ENCODE measurements at places on chromosomes 7 and 10.
A peak's percentile ranks its signal among the peaks of the same experiment; 100 is the strongest.

DNA sequence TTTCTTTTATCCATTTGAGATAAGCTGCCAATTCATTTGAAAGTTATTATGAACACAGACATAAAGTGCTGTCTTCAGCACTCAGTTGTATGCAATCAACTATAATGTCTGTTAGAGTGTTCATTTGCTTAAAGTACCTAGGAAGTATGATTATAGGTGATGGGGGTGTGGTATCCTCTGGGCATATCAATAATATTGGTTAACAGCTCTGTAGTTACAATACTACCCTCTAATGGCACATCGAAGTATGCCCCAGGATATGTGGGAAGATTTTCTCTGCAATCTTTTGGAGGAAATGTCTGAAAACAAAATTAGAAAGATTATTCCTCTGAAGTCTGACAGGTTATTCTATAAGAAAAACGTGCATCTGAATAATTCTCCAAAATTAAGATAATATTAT, 429.7 kb downstream of the ARL4A start:
- DNase-seq = no peak

- no peak for DNase-seq
Measured at GRCh38 chr7:42953994-42954393, 21.8 kb downstream of the MRPL32 start.

DNA sequence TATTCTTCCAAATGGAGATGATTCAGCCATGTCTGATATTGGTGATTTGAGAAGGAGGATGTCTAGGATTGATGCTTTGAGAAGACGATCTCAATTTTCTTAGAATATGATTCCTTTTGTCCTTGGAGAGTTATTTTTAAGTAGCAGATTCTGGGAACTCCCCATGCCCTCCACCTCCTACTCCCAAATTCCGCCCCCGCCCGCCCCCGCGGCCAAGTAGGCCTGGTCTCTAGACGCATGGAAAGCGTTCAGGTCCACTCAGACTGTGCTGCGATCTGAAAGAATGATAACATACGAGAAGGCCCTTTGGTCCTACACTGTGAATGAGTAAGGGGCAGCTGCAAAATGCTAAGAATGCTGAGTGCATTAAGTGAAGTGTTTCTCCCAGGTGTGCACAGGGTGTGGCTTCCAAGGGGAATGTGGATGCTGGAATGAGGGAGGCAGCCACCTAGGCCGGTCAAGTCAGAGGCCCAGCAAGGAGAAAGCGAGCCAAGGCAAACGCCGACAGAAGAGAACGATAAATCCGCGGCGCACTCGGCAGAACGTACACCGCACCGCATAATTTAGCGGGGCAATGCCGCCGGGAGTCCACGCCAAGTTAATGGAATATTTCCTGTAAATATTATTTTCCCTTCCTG, 142.3 kb downstream of the PRPF18 start:
- DNase-seq = no peak

GRCh38 chr7:15130666-15131541, 228.4 kb upstream of the DGKB start:
- peak; percentile 2 for DNase-seq

DNA sequence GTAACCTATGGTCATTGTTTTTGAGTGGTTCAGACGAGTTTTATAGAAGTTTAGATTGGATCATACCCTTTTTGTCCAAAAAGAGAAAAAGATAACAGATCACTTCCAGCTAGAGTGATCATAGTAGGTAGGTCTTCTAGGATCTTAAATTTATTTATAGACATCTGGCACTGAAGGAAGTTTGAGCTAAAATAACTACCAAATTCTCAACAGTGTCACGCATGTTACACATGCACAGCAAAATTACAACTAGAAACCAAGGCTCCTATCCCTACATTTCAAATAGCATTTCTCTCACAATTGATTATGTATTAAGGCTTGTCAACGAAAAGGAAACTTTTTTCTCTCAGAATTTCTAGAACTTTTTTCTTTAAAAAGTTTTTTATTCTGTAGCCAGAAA, 2.3 kb downstream of the CALU start:
- DNase-seq = no peak

DNA sequence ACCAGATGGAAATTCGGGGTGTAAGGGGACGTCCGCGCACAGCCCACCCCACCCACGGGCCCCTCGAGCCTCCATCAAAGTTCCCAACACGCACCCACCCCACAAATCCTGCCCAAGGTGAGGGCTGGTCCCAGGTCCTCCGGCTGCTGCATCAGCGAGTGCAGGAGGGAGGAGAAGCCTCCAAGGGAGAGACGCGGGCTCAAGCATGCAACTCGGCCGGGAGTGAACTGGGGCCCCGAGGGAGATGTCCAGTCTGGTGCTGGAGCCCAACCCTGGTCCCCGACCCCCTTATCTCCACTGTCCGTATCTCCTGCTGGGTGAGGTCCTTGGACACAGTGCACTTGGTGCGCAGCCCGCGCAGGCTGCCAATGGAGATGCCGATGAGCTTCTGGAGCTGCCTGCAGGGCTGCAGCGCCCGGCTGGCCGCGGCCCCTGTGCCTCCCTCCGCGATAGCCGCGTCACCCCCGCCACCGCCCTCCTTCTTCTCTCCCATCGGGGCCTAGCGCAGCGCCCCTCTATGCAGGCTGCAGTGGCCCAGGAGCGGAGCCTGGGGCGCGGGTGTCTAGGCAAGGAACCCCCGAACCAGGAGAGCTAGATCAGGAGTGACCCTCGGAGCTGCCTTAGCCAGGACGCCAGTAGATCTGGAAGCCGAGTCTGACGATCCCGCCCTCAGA, 489.2 kb downstream of the ZNF33B start:
- DNase-seq = no peak

- DNase-seq = no peak
Measured at GRCh38 chr7:150780292-150780691, 19.9 kb downstream of the TMEM176B start.

- no peak for DNase-seq
Measured at GRCh38 chr7:141262101-141263090, 188.5 kb downstream of the TMEM178B start.

GRCh38 chr7:85292908-85293576, 106.2 kb upstream of the SEMA3D start:
- DNase-seq = no peak

DNA sequence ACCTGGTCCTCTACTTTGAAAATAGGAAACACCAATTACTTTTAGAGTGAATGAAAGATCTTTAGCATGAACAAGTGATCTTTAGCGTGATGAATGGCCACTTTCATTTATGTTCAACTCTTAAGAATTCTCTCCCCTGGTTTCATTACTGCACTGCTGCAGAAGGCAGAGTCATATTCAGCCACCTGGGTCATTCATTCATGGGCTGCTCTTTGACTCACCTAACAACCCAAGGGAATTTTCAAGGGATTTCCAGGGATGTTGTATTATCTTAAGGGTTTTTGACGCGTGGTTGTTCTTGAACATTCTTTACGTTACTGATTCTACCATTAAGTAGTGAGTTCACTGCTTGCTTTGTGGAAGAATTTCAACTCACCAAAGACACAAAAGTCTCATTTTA, 87.3 kb upstream of the STK17A start:
- no peak for DNase-seq

DNA sequence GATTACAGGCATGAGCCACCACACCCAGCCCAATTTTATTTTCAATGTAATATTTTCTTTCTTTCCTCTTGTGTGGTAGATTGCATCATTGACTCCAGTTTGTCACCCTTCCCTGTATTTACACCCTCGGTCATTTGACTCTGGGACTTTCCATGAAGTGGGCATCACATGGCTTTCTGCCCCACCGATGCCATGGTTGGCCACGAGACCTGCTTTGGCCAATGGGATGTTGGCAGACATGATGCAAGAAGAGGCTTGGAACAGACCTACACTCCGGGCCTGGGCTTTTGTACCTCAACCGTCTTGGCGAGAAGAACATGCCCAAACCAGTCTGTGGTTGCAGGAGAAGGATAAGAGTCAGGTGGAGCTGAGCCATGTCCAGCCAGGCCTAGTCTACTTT, 38.8 kb upstream of the CACUL1 start:
- no peak for DNase-seq

- no peak for DNase-seq
Measured at GRCh38 chr7:107045195-107045960, 873 bp downstream of the PRKAR2B start.

GRCh38 chr7:111050875-111051416, 40.0 kb upstream of the LRRN3 start:
- no peak for DNase-seq

DNA sequence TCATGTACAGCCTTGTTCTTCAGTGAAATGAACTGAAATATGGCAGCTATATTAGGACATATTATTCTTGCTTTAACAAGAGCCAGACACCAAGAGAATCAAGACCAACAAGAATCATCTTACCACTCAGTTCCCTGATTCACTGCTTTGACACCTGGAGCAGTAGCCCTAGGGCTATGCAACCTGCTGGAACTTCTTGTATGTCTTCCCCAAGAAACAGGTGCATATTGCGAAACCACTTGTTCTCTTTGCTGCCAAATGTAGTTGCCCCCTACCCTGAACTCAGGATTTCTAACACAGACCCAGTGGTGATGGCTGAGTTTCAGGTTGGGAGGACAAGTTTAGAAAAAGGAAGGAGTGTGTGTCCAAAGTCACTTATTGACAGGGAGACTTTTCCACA, 46.1 kb downstream of the WIPF3 start:
- DNase-seq = no peak

GRCh38 chr10:117366741-117367140, 8.5 kb downstream of the PDZD8 start:
- no peak for DNase-seq

DNA sequence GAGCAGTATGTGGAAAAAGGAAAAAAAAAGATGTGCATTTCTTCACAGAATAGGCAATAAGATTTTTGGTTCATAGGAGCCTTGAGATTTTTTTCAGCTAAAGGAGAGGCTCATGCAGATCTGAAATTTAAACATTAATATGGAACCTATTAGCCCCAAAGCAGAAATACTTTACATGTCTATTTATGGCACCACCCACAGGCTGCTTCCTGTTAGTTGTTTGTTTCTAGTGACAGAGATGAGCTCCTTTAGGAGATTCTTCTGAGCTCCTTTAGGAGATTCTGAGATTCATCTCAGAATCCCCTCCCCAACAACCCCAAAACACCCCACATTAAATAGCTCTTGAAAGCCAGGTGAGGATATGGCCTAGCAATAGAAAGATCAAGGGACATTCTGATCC, 27.9 kb upstream of the HPS1 start:
- DNase-seq = no peak

- no peak for DNase-seq
Measured at GRCh38 chr10:53977267-53977666, 823.8 kb downstream of the PCDH15 start.

DNA sequence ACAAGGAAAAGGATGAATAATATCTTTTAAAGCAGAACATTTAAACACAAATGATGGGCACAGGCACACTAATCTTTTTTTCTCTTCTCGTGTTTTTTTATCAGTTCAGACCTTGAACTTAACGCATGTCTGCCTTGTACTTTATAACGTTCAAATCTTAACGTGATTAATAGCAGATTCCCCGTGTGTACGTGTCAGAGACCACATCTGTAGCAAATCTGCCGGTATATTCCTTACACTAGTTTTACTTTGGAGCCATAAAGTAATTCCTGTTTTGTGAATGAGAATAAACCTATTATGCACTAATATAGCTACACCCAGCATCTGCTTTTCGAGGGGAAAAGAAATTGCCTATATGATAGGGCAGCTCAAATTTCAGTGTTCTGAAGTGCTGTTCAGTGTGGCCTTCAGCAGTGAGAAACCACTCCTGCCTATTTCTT, 166.0 kb upstream of the TCF7L2 start:
- no peak for DNase-seq

- DNase-seq = no peak
Measured at GRCh38 chr10:13470270-13470669, 58.5 kb downstream of the BEND7 start.

- DNase-seq = no peak
Measured at GRCh38 chr7:92813390-92814024, 22.9 kb downstream of the CDK6 start.

DNA sequence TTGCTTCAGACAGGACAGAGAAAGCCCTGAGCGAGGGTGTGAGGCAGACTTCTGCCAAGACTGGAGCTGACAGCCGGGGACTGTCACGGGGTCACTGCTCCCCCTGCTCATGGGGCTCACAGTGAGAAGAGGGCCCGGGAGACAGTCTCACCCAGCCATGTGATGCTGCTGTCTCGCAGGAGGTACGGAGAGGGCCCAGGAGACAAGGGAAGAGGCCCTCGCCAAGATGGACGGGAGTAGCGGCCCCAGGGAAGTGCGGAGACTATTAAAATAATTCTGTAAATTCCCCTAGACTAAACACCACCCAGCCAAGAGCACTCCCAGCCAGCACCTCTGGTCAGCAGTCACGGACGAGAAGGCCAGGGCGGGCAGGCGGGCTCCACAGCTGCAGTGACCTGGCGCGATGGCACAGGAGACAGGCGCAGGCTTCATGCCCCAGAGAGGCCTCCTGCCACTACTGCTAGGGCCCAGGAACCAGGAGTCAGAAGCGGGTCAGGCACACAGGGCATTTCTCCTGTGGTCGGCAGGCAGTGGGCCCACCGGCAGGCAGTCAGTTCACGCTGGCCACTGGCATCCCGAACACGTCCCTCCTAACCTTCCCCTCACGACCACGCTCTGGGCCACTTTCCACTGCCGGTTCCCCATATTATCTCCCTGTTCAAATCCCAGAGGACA, 24.1 kb downstream of the WDR86 start:
- DNase-seq = no peak

DNA sequence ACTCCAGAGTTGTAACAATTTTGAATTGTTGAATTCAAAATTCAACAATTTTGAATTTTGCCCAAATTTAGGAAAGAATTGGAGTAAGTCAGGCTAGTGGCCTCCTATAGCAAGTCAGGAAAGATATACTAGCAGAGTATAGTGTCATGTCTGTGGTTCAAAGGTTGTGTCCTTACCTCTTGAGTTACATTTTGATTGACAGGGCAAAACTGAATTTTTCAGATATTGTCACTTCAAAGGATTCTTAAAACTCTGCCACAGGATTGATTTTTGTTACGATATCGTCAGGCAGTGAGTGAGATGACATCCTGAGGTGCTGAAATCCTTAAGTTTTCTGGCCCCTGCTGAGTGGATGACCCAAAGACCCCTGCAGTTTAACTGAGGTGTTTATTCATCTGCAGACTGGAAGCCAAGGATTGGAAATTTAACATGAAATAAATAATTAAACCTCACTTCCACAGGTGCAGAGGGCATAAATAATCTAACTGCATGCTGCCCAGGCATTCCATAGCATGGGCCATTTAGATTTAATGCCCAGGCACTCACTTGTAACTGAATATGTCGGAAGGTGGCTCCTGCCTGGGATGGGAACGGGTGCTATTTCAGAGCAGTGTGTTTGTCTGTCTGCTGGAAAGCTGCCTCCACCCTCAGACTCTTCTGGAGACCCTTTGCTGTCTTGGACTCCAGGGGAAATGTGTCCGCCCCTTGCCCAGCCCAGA, 50.8 kb downstream of the RBM20 start:
- DNase-seq = no peak

- DNase-seq = no peak
Measured at GRCh38 chr7:100614308-100614861, 2.0 kb downstream of the MOSPD3 start.

- no peak for DNase-seq
Measured at GRCh38 chr7:95772298-95772770, at the start of gene DYNC1I1. Gene DYNC1I1 (plus strand): TSS chr7:95772554. CDS start chr7:95804730, 32,176 bp downstream.

GRCh38 chr10:118238573-118239235, 103.4 kb downstream of the FAM204A start:
- DNase-seq = no peak

GRCh38 chr7:36982766-36983165, 258.5 kb upstream of the AOAH start:
- no peak for DNase-seq

- no peak for DNase-seq
Measured at GRCh38 chr10:102001435-102002068, 54.4 kb downstream of the ARMH3 start.

GRCh38 chr10:4315551-4315950, 510.5 kb upstream of the AKR1E2 start:
- DNase-seq = no peak

GRCh38 chr10:125549653-125550052, 133.3 kb downstream of the TEX36 start:
- DNase-seq = no peak

Data from SK-N-MC (cell line).